ENCODE measurements at places on chromosomes 2 and 18.

DNA sequence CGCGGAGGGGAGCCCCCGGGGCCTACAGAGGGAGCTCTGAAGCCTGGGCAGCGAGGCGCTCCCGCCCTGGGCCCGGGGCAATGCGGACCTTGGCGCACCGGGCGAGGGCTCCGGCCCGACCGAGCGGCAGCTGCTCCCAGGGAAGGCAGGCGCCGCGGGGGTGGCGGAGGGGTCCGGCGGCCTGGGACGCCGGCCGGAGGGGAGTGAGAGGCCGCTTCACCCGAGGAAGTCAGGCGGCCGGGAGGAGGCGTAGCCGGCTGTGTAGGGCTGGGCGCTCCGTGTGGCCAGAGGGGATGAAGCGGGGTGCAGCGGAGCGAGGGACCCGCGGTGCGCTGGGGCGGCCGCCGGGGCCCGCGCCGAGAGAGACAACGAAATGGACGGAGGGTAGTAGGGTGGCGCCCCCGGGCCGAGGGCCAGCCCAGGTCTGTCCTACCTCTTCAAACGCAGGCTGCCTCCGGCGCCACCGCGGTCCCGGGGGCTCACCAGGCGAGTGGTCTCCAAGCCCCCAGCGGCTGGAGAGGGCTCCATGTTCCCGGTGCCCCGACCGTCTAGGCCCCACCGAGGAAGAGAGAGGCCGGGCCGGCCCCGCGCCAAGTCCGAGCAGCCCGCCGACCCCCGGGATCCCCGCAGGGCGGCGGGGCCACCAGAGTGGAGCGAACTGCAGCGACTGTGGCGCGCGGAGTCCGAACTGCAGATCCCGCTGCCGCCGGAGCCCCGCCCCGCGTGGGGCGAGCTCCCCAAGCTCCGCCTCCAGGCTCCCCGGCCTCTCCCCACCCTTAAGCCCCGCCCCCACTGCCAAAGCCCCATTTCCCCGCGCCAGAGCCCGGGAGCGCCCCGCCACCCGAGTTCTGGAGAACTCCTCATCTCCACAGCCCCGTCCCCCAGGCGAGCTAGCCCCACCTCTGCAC lies at the start of gene SLC30A3:
SLC30A3 (minus strand) TSS at position 669 of the 908 bp plus-strand sequence; CDS start at position 528, 141 bp downstream.
- peak; percentile 65 for DNase-seq

DNA sequence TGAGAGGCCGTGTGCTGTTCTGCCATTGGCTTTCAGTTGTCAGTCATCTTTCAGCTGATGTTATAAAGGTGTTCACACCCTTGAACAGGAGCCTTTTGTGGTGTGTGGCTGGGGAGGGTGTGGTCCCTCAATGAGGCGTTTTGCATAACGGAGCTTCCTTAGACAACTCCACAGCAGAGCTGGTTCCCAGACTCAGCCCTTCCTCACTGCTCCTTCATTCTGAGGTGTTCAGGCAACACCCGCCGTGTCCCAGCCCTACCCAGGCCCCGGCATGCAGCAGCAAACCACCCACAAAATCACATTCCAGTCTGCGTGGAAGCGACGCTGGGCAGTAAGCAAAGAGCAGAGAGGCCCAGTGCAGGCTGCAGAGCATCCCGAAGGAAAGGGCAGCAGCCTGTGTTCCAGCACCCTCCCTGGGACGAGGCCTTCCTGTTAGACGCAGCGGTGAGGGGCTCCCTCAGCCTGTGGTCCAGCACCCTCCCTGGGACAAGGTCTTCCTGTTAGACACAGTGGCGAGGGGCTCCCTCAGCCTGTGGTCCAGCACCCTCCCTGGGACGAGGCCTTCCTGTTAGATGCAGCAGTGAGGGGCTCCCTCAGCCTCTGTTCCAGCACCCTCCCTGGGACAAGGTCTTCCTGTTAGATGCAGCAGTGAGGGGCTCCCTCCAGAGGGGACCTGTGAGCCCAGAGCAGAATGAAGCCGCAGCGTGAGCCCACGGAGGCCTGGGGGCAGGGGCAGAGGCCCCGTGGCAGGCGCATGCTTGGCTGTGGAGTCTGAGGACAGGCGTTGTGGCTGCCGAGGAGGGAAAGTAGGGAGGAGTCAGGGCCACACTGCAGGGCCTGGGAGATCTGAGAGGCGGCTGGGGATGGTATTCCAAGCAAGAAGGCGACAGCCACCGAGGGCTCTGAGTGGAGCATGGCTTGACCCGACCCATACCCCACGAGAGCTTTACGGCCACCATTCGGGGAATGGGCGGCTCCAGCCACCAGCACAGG lies 201.8 kb upstream of the HDAC4 start:
- DNase-seq, result peak; percentile 18

GRCh38 chr18:71105078-71105819 lies 816.4 kb downstream of the SOCS6 start:
- DNase-seq, result no peak

GRCh38 chr2:32009516-32010256 lies 1.1 kb downstream of the MEMO1 start:
- DNase-seq, result peak; percentile 34

GRCh38 chr2:40716879-40717278 lies 265.0 kb upstream of the SLC8A1 start:
- no peak for DNase-seq

DNA sequence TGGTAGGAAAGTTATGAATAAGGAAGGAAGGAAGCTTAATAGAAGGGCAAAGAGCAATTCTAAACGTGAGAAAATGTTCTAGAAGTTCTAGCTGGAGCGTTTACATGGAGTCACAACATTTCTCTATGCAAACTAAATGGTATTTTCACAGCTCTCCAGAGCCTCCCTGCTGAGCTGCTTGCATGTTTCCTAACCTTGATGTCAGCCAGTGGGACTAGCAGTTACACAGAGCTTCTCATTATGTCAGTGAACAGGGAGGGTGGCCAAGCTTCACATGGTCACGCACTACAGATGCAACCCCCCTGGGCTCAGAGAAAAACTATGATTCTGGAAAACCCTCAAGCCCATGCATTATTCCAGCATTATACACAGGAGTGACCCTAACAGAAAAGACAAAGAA lies 153.4 kb upstream of the CCDC150 start:
- DNase-seq, result no peak

DNA sequence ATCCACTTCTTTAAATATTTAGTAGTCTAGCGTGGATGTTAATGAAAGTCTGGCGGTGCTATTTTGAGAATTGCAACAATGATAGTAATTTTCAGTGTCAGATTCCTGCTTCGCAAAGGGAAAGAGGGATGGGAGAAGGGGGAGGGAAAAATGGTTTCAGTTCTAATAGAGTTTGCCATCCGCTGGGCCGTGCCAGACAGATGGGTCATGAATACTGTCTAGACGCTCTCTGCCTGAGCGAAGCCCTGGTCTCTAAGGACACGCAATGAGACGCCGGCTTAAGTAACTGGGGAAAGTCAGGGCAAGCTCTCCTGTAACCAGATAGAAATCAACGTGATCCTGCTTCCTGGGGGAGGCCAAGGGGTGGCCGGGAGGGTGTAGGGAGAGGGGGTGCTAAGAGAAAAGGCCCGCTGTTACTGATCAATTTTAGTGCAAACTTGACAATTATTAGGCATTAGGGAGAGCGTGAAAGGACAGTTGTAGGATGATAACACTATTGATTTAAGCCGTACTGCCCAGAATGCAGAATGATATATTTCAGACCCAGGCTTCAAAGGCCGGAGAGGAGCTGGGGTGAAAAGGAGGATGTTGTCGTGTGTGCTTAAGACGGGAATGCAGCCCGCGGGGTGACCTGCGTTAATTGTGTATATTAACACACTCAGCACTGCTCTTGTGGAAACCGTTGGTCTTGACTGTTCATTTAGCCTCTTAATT lies 229.2 kb downstream of the LDLRAD4 start:
- DNase-seq, result no peak

DNA sequence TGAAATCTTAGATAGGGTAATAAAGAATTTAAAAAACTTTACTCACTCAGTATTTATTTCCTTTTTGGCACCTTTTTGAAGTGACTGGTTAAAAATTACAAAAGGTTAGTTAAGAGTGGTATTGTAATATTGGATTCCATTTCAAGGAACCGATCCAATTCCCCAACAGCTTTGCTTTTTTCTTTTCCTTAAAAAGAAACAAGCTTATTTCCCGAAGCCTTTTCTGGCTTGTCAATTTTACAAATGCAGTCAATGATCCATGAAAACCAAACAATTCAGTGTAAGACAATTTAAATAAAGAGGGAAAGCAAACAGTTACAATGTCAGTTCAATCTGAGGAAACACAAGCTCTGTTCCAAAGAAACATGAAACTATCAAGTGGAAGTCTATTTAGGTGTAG lies 200.2 kb downstream of the RIT2 start:
- DNase-seq, result no peak

DNA sequence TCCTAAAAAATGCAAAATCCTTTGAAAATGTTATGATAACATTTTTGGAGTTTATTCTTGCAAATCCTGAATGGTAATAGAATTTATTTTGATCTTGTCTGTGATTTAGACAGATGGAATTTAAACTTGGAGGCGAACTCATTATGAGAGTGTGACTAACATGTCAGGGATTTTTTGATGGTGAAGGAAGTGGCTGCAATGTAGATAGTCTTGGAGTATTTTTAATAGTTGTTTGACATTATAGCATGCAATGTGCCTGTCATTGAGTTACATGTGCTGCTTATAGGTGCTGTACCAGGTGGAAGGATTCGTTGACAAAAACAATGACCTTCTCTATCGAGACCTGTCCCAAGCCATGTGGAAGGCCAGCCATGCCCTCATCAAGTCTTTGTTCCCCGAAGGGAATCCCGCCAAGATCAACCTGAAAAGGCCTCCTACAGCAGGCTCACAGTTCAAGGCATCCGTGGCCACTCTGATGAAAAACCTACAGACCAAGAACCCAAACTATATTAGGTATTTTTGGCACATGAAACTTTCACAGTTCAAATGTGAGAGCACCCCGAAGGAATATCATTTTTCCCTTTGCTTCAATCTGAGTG lies 141.8 kb downstream of the MYO1B start:
- no peak for DNase-seq

GRCh38 chr2:39424951-39425350 lies 12.1 kb downstream of the MAP4K3 start:
- DNase-seq, result no peak

- DNase-seq, result no peak
Observed at GRCh38 chr2:224780823-224781222, 64.7 kb upstream of the CCDC195 start.

DNA sequence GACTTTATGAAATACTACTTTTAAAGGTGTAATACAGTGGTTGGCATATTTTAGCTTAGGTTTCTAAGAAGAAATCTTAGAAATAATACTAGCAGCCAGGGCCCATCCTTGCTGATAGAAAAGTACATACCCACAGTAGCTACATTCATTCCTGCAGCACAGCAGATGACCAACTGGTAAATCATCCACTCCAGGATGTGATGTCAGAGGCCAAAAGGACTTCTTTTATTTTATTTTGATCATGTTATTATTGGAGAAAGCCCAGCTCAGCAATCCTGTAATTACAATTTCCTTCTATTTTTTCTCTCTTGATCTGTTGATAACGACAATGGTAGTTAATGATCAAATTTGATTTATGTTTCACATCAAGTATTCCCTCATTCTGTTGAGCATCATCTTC lies 18.0 kb upstream of the TTN start:
- no peak for DNase-seq

DNA sequence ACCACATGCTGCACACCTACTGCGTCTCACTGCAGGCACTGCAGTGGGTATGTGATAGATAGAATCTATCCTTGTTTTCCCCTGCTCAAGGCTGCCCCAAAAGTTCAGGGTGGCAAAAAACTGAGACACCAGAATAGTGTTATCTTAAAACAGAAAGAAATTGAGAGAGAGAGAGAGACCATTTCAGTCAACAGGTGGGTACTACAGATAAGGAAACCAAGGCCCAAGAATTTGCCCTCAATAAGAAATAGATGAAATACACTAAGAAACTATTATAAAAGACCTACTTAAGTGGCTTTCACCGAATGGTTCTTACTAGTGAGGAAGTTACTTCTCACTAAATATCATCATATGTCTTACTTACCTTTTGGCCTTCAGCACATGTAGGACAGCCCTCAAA lies 27.9 kb downstream of the EPG5 start:
- no peak for DNase-seq

- DNase-seq, result peak; percentile 67
Observed at GRCh38 chr2:68272246-68272994, 20.1 kb upstream of the PPP3R1 start.

DNA sequence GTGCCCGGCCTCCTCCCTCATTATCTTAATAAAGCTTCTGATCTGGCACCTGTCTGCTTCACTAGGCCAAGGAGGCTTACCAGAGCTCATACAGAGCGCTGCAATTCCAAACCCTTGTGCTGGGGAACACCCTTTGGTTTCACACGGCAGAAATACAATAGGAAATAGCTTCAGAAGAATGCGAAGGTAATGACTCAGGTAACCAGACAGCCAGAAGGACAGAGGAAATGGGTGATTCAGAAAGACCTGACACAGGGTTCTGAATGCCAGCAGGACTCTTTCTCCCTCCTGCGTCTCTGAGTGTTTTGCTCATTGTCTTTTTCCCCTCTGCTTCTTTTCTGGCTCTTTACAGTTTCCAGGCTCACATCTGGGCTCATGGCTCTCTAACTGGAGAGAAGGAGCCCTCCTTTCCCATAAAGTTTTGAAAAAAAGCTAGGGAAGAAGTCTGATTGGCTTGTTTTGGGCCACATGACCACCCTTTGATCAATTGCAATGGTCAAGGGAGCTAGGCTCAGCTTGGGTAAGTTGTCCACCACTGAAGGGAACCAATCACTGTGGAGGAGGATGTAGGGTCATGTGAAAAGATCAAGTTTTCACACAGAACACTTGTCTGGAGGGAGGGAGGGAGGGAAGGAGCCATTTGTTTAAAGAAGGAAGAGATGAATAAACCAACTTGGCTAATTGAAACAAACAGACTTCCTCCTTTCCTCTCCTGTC lies 90.5 kb upstream of the UPP2 start:
- DNase-seq, result no peak

GRCh38 chr2:29841386-29842004 lies 79.9 kb downstream of the ALK start:
- DNase-seq, result peak; percentile 55

- DNase-seq, result no peak
Observed at GRCh38 chr18:42187611-42188380, 232.8 kb downstream of the PIK3C3 start.

DNA sequence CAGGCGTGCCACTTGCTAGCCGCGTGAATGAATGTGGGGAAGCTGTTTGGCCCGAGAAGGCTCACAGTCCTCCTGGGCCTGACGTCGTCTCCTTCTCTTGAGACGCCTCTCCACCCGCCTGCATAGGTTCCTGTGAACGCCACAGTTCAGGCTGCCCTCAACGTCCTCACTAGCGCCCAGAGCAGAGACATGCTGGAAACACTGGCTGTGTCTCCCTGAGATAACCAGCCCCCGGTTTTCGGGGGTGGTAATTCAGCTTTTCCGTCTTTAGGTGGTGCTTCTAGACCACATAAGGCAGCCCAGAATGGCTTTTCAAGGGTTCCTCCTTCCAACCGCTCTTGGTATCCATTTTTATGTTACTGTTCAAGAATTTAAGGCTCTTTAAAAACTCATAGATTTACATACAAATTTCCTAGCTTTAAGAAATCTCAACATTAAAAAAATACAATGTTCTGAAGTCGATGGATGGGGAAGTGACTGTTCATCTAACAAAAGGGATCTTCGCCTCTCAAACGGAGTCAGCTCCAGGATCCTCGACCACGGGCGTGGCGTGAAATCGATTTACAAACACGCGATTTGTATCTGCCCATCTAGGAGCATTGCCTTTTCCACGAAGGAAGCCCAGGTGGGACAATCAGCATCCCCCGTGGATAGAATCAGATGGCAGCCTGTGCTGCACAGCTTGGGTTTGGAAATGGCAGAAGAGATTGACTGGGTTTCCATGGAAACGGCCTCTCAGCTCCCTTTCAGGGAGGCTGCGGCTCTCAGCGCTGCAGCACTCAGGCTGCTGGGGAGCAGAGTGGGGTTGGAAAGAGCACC lies 110.6 kb upstream of the PXDN start:
- no peak for DNase-seq

GRCh38 chr2:116747103-116747502 lies 1067.4 kb upstream of the DDX18 start:
- DNase-seq, result no peak

- no peak for DNase-seq
Observed at GRCh38 chr2:48328159-48328809, 201.7 kb upstream of the STON1 start.

All from inflammatory macrophage treated with lipopolysaccharide for 1 hour (primary cell).